Thoracic aorta (tissue), 2 donors: ENCODE measurements at places on chromosomes 6 and 20.

DNA sequence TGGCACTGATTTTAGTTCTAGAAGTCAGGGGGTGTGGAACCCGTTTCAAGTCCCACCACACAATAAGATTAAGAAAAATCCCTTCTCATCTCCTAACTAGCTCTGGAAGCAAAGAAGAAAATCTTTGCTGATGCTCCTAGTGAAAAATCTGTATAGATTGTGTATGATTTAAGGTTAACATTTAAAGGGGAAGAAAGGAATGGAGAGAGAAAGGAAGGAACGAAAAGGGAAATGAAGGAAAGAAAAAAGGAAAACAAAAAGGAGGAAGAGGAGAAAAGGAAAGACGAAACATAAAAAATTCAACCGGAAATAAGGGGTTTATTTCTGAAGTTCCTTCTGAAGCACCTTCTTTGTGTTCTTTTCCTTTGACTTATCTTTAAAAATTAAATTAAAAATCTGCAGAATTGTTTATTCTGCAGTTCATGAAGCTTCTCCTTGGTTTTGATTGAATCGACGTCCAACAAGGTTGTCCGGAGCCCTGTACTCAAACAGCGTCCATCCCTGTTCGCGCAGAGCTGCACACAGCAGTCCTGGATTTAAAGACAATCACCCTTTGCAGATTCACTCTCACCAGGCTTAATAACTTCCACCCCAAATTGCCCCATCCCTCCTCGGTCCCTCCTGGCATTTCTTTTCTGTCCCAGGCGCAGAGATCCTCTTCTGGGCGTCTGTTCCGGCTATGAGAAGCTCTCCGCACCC, 1.6 kb upstream of the TFAP2B start:
- DNase-seq, result no peak
- peaks cover 5% of the 10 kb centered on the region for H3K27me3 ChIP-seq
- H3K36me3 ChIP-seq, result no peaks in the 10 kb centered on the region
- peaks cover 22% of the 10 kb centered on the region for H3K4me1 ChIP-seq
- H3K27ac ChIP-seq, result no peak overlapping the region
- no peak overlapping the region for H3K4me3 ChIP-seq

DNA sequence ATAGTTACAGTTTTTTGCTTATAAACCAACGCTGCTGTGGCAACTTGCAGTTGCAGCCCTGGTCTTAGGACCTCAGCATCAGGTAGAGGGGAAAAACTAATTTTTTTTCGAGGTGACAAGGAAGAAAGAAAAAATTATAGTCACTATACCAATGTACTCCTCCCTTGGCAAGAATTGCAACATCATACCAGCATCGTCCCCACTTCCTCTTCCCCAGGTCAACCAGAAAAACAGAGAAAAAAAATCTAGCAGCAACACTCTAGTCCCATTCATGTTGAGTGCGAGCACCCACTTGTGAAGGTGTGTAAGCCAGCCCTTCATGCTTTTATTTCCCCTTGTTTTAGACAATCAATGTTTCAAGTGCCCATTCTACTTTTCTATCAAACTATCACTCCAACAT, 13.1 kb upstream of the DCBLD1 start:
- no peaks in the 10 kb centered on the region for H3K27me3 ChIP-seq
- H3K36me3 ChIP-seq, result no peaks in the 10 kb centered on the region
- H3K4me1 ChIP-seq, result no peaks in the 10 kb centered on the region

DNA sequence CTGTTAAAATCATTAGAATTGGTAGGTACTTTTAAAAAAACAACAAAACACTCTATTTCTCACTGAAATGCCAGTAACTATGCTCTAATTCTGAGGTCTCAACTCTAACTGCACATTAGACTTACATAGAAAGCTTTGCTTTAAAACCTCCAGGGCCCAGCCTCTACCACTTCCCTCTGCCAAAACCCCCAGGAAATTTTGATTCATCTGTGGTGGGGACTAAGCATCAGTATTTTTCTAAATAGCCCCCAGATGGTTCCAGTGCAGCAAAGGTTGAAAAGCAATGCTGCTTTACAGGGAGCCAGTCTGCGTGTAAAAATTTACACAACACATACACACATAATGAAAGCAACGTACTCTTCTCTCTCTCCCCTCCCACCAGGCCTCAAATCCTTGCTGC, 3.8 kb downstream of the TBC1D32 start:
- no peaks in the 10 kb centered on the region for H3K36me3 ChIP-seq
- no peak for DNase-seq
- H3K4me3 ChIP-seq, result no peak overlapping the region
- peaks cover 5% of the 10 kb centered on the region for H3K4me1 ChIP-seq

GRCh38 chr20:56420940-56421688, 9.1 kb downstream of the CASS4 start:
- no peak overlapping the region for H3K27ac ChIP-seq
- DNase-seq, result no peak
- H3K36me3 ChIP-seq, result no peaks in the 10 kb centered on the region
- H3K27me3 ChIP-seq, result no peaks in the 10 kb centered on the region
